NCI-H345 (cell line): ENCODE measurements at places on chromosomes 11 and 22.

GRCh38 chr11:64230985-64231365, 627 bp downstream of the DNAJC4 start:
- no peak for DNase-seq

DNA sequence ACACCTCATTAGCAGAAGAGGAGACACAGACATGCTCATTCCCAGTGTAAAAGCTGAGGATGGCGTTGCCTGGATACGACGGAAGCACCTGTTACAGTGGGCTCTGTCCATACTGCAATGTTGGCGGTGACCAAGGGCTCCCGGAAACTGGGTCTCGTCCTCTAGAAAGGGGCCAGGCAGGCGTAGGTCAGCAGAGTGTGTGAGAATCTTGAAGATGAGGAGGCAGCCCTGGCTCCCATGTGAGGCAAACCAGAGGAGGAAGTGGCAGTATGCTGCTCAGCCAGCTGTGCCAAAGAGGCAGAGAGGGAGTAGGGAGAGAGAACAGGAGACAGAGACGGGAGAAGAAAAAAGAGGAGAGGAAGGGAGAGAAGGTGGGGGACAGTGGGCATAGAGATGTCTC, 10.3 kb downstream of the LTO1 start:
- no peak for DNase-seq

GRCh38 chr11:68882391-68882790, 21.2 kb downstream of the MRPL21 start:
- DNase-seq = no peak

DNA sequence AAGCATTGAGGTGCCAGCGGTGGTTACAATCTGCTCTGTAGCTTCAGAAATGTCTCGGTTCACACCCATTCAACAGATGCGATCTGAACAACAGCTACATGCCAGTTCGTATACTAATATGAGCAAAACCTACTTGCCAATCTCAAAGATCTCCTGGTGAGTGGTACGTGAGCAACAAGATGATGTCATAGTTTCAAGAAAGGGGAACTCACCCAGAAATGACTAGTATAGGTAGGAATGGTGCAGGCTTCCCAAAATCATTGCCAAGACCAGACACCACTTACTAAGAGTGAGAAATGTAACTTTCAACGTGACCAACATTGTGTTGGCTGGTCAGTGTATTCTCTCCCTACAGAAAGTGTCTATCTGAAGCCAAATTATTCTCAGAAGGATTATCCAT, 31.1 kb downstream of the OR6Q1 start:
- DNase-seq = no peak

DNA sequence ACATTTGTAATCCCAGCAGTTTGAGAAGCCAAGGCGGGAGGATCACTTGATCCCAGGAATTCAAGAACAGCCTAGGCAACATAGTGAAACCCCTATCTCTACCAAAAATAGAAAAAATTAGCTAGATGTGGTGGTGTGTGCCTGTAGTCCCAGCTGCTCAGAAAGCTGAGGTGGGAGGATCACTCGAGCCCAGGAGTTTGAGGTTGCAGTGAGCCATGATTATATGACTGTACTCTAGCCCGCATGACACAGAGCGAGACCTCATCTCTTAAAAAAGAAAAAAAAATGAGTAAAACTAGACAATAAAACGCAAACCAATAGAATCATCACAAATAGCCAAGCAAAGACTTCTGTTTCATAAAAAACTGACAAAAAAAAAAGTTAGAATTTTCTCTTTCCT, 21.8 kb downstream of the NUCB2 start:
- no peak for DNase-seq

GRCh38 chr11:88779577-88779976, 286.2 kb downstream of the GRM5 start:
- no peak for DNase-seq

DNA sequence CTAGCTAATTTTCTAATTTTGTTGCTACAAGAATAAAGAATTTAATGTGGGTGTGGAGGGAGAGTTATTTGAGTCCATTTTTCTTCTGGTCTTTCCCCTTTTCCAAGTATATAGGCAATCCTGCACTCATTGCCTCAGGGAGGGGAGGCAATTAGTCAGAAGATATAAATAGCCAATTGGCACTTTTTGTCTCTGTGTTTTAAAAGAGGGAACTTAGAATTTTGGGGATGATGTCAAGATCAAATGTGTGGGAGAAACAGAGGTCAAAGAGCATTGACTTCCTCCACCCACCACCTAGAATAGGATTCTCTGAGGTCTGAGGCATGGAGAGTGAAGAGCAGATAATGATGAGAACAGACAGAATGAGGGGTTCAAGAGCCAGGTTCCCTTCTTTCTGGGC, 120.3 kb upstream of the ZC3H12C start:
- DNase-seq = no peak

- no peak for DNase-seq
Observed at GRCh38 chr11:33530815-33531214, 169.8 kb downstream of the C11orf91 start.

GRCh38 chr11:125978778-125979407, 33.0 kb downstream of the VSIG10L2 start:
- no peak for DNase-seq

DNA sequence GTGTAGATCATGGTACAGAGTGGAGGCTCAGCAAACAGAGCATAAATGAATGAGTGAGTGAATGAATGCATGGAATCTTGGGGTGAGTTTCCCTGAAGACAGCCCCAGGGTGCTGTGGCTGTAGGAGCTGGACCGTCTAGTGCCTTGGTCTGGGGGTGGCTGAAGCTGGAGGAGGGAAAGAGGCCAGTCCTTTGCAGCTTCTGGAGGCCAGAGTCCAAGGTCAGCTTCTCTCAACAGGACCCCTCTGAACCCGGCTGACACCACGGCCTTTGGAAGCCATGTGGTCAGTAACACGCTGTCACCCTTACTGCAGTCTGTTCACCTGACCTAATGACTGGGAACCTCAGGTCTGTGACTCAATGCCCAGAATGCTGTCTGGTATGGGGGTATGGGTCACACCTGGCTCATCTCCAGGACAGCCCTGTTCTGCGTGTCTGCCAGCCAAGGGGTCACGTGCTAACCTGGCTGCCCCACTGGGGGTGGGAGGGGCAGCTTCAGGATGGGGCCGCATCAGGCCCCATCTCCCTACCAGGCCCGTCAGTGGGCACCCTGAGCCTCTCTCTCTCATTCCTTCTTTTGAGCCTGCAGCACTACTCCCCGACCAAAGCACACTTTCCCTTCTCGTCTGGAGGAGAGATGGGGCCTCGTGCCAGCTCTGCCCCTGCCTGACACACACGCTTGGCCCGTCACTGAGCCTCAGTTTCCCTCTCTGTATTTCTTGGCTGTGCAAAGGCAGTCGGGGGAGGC, 24.1 kb upstream of the CHKA start:
- no peak for DNase-seq
